Karpas-422 (cell line): ENCODE measurements at places on chromosomes 16 and 17. TPM values are rescaled to one million over a fixed set of nuclear protein-coding genes. Genes with fewer than 3 reads are reported as not detected.

The GCGR gene
- total RNA-seq, result not detected in 2 replicates

The TBC1D26 gene
- total RNA-seq, result not detected in 2 replicates

The SMIM5 gene
- total RNA-seq, result not detected in 2 replicates

The ABCA9 gene
- not detected in 2 replicates for total RNA-seq

The IL21R gene
- 1.9 and 2.2 TPM in 2 replicates for total RNA-seq

The PLK1 gene
- total RNA-seq, result 36.8 and 41.7 TPM in 2 replicates
